ENCODE measurements at places on chromosomes 13 and 19. TPM values are rescaled to one million over a fixed set of nuclear protein-coding genes. Genes with fewer than 3 reads are reported as not detected.
A peak's percentile ranks its signal among the peaks of the same experiment; 100 is the strongest.

DCT gene
- under 0.01 TPM for total RNA-seq

DNA sequence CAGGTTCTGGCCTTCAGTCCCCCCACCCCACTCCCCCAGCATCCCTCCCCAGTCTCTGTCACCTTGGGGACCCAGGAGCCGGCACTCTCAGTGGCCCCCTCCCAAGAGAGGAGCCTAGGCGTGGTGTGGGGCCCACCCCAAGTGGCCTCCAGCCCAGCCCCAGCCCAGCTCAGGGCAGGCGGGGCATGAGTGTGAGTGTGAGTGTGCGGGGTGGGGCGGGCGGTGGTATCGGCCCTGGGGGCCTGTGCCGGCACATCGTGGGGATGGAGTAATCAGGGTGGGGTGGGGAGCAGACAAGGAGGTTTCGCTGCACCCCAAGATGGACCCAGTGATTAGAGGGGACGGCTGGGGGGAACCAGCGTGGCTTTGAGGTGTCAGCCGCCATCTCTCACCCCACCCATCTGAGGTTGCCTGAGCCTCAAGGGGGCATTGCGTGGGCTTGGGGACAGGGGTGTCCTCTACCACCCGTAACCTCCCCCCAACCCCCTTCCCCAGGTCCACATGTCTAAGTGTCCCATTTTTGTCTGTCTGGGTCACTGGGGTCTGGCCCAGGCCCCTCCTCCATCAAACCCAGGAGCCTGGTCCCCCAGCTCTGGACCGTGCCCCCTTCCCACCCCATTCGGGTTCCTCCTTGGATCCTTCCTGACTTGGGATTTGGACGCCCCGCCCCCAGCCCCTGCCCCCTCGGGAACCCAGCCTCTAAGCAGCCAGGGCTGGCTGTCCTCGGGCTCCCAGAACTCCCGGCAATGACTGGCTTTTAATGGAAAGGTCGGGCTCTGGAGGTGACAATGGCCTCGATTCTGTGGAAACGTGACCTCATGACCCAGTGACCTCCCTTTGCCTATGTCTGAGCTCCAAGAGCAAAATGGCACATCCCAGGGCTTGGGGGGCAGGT, 6.9 kb upstream of the SULT2B1 start:
- DNase-seq, result no peak

DNA sequence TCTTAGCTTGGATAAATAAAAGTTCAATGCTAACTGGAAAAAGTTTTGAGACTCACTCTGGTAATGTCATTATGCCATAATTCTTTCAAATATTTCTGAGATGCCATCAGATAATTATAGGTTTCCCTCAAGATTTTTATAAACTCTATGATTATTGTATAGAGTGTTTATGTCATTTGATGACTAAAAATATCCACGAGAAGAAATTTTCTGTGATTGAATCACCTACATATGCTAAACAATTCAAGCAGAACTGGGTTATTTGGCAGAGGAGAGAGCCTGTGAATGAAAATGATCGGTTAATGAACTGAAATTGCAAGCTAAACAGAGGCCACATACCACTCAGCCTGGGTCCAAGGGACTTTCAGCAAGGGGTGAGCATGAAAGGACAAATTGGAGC, 92.6 kb upstream of the TSC22D1 start:
- peak; percentile 23 for DNase-seq

DNA sequence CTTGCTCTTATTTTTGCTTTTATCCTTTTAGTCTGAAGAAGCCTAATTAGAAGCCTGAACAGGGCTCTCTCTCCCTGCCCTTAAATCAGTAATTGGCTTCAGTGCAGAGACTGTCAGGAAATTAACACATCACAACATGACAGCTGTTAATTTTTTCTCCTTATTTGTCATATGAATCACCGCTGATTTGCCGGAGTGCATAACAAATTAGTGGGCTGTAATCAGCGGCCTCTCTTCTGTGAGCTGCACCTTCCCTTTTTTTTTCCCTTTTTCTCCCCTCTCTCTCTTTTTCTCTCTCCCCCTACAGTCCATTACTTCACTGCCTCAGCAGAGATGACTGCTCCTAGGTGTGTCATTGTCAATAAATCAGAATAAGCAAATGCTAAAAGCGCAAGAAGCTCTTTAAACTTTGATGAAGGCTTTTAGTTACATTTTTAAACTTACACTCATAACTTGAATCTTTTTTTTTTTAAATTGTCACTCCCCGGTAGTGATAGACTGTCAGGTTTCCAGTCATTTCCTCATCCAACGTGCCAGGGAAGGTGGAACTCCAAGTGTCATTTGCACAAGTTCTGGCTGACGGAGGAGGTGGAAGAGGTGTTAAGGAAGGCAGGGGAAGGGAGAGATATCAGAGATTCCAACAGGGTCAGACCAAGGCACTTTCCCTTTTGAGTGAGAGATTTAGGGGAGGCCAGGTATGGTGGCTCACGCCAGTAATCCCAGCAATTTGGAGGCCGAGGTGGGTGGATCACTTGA, 197.1 kb upstream of the TSHZ3 start:
- DNase-seq, result no peak

DNA sequence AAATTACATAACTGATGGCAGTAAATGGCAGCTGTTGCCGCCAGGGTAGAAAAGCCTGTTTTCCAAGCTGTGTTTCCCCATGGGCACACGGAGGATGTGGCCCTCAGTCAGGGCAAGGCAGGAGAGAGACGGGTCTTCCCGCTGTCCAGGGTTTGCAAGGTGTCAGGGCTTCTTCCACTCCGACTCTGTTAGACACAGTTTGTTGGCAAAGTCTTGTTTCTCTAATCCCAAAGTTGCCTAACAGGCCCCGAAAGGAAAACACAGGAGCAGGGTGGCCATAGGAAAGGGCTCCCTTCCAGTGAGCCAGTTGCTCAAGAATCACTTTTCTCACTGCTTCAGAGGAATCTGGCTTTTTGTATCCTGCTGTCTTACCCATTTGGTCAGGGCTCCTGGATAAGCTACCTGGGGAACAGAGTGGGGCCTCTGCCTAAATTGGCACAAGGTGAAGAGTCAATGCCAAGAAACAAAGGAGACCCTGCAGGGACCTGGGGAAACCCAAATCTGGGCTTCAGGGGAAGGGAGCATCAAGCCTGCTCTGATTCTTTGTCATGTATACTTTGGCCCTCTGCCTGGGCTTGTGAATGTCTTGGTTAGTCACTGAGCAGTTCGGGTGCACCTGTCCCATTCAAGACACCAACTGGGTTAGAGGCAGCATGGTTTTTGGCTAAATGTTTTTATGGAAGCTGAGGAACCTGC, 29.0 kb upstream of the CXCL17 start:
- DNase-seq, result no peak

DNA sequence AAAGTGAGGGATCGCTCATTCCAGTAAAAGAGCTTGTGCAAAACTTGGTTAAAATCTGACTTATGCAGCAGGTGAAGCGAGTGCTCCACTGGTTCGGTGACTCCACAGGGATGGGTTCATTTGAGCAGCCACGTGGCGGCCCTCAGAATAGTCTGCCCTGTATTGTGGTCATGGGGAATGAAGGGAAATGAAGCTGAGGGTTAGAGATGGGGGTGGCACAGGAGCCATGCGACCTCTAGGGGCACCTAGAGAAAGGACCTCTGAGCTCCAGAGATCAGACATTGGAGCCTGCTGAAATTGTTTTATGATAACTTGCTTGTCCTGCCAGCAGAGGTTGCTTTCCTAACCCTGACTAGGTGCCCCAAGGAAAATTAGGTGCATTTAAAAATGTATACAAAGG, 26.6 kb downstream of the CBY2 start:
- no peak for DNase-seq

KLK14 gene
- total RNA-seq, result not detected

DNA sequence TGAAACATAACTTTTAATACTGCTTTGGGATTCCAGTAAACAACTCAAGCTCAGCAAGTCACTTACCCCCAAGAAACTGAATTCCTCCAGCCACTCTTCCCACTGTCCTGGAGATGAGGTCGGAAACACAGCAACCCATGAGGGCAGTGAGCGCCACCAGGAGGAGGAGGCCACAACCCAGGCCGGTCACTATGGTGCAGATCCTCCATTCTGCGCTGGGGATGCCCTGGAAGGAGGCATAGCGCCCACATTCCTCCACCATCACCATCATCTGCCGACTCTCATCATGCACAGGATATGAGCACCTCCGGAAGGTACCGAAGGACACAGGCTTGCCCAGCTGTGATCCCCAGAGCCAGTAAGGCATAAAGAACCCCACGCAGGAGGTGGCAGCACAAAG, 2.2 kb downstream of the LHFPL6 start:
- DNase-seq, result peak; percentile 41
